ENCODE measurements at places on chromosomes 12 and 14. TPM values are rescaled to one million over a fixed set of nuclear protein-coding genes. Genes with fewer than 3 reads are reported as not detected.

VSIG10 gene
- 25.1 TPM for polyA plus RNA-seq

DNA sequence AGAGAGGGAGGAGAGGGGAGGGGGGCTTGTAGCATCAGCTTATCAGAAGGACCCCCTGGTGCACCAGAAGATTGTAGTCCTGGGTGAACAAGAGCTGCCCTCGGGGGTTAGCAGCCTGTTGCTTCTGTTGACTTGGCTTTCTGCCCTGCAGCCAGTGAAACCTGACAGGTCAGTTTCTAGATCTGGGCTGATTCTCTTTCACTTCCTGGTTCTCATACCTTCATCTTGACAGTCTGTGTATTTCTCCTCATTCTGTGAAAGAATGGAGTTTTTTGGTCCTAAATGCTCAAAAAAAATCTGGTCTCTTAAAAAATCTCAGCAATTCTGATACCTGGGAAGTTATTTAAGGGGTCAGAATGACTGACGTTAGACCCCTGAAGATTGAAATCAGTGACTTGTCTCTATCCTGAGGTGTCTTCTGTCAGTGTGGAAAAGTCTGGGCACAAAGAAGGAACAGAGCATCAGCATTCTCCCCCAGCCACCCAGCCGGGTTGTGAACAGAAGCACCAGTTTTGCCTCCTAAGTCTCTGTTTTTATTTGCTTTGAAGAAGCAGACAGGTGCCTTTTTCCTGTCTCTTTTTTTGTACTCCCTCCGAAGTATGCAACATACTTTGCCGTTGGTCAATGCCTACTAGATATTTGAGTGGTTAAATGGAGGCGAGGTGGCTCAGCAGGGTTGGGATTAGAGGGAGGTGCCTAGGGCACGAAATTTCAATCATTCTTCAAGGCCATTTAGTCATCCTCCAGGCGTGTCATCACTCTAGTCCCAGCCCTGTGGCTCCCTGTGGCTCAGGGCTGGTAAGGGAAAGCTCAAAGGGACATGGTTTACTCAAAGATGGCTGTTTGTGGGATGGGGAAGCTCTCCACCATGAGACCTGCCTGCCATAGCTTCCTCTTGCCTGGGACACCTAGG lies 24.0 kb downstream of the TTC9 start:
- DNase-seq, result no peak

GUCY2C gene
- 0.89 TPM for polyA plus RNA-seq

TRIM9 gene
- 1.2 TPM for polyA plus RNA-seq

DNA sequence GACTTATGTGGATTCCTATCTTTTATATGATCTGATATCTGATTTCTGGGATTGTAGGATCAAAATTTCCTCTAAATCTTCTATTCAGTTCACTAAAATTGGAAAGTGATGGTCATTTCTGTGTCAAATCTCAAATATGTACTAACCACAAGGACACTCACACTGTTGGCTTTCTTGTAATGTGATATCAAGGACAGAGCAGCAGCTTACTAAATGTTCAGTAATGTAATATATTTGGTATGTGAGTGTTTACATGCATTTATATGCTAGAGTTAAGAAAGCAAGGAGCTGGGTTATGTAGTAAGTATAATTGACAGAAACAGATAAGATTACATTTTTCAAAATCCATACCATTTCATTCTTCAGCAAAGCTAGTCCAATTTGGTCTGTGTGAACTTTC lies 16.5 kb downstream of the PUS7L start:
- no peak for DNase-seq

RERG gene
- 43.2 TPM for polyA plus RNA-seq

GRCh38 chr12:104971306-104971705 lies 13.2 kb upstream of the SLC41A2 start:
- DNase-seq, result no peak

DNA sequence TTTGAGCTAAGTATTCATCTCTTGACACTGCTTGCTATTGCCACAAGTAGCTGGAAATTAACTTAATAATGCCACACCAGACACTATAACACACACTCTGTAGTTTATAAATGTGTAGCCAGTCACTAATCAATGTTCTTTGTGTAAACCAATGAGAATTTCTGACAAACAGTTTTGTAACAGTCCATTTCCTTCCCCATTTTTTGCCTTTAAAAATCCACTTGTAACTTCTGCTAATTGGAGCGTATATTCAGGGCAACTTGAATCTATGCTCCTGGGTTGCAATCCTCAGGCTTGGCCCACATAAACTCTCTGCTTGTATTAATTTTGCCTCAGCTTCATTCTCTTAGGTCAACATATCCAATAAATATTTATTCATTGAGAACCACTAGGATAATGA lies 125.0 kb upstream of the DHRS4 start:
- DNase-seq, result no peak

Measured in right renal pelvis (tissue), 4 donors.